IgD-negative memory B cell (primary cell): ENCODE measurements at places on chromosomes 12 and 14. TPM values are rescaled to one million over a fixed set of nuclear protein-coding genes. Genes with fewer than 3 reads are reported as not detected.

The CLBA1 gene
- polyA plus RNA-seq, result 1.3 TPM

The MORN3 gene
- polyA plus RNA-seq, result 0.24 TPM

The UTP20 gene
- 4.0 TPM for polyA plus RNA-seq

The NRXN3 gene
- not detected for polyA plus RNA-seq

The ACACB gene
- 2.4 TPM for polyA plus RNA-seq

The MIP gene
- not detected for polyA plus RNA-seq

The HRK gene
- 3.7 TPM for polyA plus RNA-seq

The AKAP3 gene
- polyA plus RNA-seq, result 2.7 TPM

The PROX2 gene
- polyA plus RNA-seq, result not detected

The DACT1 gene
- polyA plus RNA-seq, result 0.25 TPM

The BHLHE41 gene
- polyA plus RNA-seq, result 19.0 TPM

The ERBB3 gene
- polyA plus RNA-seq, result 0.83 TPM

The PLCZ1 gene
- polyA plus RNA-seq, result not detected

The CALCOCO1 gene
- polyA plus RNA-seq, result 52.0 TPM

The OR4E2 gene
- not detected for polyA plus RNA-seq

The RDH5 gene
- polyA plus RNA-seq, result 2.2 TPM

The PRPH gene
- not detected for polyA plus RNA-seq

The MAX gene
- polyA plus RNA-seq, result 131 TPM

The MDM1 gene
- 18.0 TPM for polyA plus RNA-seq

The AMDHD1 gene
- 2.7 TPM for polyA plus RNA-seq

The INHBC gene
- polyA plus RNA-seq, result not detected
